CD14-positive monocyte (primary cell): ENCODE measurements at places on chromosomes 3 and 15.

DNA sequence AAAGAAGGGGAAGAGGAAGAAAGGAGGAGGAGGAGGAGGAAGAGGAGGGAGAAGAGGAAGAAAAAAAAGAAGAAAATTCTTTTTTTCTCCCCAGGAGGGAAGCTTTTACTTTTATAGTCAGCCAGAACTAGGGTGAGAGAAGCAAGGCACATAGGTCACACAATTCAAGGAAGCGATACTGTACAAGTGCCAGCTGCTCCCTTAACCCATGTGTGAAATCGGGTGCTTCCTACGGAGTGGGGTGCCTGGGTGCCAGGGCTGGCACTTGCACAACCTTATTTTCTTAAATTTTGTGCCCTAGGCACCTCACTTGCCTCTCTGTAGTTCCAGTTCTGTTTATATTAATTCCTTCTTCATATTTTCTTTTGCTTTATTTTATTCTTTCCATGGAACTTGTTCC lies 150.4 kb downstream of the LIPC start:
- peak; percentile 17 for DNase-seq

GRCh38 chr3:142239421-142239820 lies 14.0 kb upstream of the GK5 start:
- DNase-seq = no peak

DNA sequence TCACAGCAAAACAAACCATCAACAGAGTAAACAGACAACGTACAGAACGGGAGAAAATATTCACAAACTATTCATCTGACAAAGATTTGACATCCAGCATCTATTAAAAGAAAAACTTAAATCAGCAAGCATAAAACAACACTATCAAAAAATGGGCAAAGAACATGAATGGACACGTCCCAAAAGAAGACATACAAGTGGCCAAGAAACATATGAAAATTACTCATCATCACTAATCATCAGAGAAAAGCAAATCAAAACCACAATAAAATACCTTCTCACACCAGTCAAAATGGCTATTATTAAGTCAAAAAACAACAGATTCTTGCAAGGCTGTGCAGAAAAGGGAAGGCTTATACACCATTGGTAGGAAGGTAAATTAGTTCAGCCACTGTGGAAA lies 13.7 kb upstream of the SERPINI2 start:
- no peak for DNase-seq

DNA sequence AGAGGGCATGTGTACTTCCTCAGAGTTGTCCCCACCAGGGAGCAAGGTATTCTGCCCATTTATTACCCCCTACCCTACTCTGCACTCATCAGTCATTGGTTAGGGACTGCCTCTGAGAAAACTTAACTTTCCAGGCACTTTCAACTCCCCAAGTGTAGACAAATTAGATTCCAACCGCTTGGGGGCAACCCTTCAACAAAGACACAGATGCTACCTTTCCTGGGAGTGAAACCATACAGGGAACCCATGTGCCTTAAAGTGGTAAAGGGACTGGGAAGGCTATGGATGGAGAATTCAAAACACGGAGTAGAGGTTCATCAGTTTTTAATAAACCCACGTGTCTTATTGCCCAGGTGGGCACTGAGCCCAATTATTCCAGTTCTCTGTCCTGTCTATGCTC lies 19.4 kb upstream of the UBE2E2 start:
- no peak for DNase-seq

- DNase-seq = no peak
Observed at GRCh38 chr3:30518181-30518864, 88.1 kb upstream of the TGFBR2 start.

DNA sequence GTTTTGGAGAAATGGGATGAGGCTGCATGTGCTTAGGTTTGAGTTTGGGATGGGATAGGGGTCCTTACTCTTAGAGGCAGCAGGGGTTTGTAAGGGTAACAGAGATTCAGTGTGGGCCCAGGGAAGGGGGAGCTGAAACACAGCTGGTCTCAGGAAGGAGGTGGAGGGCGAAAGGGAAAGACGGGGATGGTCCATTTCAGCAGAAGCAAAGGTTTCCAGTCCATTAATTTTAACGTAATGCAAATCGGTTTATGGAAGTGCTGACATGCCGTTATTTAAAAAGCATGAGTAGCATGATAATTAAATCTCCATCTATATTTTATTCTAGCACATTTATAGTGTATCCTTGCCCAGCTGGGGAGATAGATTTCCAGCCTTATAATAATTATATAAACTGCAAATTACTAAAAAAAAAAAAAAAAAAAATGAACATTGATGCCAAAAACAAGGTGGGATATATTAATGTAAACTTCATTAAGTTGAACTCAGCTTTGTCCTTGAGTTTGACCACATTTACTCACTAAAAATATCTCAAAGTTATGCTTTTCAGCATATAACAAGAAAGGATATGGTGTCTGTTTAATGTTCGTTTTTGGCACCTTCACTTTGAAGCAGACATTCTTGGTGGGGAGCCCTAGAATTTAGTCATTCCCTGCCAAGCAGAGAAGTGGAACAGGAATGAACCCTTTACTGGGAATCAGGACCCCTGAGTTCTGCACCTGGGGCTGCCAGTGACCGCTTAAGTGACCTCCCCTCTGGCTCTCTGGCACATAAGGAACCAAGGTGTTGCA lies 234.7 kb downstream of the THSD4 start:
- no peak for DNase-seq

- DNase-seq = peak; percentile 67
Observed at GRCh38 chr3:57805674-57806073, 49.6 kb downstream of the SLMAP start.

- DNase-seq = no peak
Observed at GRCh38 chr3:171218069-171218468, 191.5 kb upstream of the SLC2A2 start.

DNA sequence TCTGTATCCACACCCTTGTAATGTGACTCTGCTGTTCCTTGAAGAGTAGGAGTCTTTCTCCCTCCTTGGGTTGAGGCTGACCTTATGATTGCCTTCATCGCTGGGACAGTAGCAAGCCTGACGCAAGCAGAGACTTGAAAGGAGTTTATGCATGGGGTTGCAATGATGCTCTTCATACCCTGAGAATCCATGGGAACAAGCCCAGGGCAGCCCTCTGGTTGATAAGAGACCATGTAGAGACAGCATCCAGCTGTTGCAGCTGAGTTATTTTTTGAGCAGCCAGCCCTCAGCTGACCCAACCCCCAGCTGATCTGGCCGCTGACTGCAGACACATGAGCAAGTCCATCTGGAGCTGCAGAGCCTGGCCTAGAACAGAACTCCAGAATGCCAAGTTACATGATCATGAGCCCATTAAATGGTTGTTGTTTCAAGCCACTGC lies 60.6 kb upstream of the ARNT2 start:
- DNase-seq = no peak

- no peak for DNase-seq
Observed at GRCh38 chr3:85626662-85627061, 667.9 kb downstream of the CADM2 start.

DNA sequence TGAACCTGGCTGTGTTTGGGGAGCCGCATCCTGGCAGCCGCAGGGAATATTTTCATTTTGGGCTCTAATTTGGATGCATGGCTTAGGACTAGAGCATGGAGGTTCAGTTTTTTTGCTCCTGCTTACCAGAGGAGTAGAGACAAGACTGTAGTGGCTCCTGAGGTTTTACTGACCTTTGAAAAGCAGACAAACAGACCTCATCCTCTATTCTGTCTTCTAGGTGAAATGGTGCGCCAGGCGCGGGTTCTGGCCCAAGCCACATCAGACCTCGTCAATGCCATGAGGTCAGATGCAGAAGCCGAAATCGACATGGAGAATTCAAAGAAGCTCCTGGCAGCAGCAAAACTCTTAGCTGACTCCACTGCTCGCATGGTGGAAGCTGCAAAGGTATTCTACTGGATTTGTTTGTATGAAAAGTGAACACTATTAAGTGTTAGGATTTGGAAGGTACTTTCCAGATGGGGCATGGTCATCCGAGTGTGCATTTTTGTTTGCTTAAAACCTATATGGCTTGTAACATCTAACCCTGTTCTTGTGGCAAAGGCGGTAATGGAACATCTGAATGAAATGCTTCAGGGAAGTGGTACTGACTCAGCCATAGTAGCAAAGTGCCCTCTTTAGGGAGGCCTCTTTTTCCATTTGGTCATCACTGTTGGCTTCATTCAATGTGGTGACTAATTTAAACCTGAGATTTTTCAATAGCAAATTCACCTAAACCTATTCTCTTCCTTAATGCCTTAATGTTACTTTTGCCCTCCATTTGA lies 330.7 kb upstream of the TPM1 start:
- DNase-seq = no peak

DNA sequence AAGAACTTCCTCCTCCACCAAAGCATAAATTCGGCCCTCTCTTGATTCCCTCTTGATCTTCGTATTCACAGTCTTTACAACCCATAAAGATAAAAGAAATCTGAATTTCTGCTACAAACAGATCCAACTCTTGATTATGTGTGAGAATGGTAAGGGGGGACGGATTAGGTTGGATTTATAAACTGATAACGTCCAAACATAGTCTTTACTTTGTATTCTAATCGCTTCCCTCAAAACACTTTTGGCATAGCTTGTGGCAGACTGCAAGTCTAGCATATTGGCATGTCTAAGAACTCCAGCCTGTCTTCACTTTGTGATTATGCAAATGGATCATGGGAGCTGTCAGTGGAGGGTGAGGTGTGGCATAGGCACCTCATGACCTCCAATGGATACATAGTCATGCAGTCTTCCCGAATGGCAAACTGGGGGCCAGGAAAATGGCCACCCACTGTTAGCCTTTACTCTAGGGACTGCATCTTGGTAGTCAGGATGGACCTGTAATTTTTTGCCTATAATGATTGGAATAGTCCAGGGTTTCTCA lies 24.3 kb upstream of the GPR171 start:
- DNase-seq = no peak

GRCh38 chr3:18099611-18100010 lies 325.5 kb downstream of the SATB1 start:
- no peak for DNase-seq

DNA sequence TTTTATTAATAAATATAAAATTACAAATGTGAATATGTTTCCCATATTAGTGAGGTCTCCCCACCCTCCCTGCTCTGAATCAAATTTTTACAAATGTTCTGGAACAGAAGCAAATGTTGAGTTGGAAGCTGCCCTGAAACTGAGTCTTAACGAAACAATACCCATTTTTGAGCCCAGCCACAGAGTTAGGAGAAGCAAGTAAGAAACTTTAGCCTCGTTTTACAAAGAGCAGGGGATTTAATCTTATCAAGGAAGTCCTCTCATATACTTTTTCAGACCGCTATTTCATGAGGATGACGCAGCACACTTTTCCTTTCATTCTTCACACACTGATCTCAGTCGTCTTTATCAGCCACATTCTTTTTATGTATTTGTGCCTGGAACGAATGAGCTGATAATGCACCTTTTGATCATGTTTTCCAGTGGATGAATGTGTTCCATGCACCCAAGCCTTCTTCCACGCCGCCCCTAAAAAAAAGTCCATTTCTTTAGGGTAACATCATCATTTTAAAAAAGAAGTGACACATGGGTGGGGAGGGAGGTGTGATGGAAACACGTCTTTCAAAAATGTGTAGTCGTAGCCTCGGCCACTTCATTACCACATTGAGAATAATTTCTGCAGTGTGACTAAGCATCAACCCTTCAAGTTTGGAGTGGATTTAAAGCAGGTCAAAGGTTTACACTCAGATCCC lies 48.1 kb downstream of the SETMAR start:
- DNase-seq = peak; percentile 30

DNA sequence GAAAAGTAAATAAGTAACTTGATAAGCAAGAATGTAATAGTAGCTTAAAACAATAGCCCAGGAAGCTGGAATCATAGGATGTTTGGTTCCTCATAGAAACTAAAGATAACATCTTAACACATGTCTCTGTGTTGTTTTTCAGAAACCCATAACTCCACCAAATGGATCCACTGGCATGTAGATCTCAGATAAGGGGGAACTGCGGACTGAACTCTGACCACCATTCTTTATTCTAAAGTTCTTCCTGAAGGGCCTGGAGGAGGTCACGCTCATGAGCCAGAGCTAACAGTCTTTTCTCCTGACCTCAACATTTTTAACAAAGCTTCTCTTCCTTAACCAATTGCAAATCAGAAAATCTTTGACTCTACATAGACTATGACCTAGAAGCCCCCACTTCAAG lies 101.9 kb downstream of the SOX14 start:
- no peak for DNase-seq

DNA sequence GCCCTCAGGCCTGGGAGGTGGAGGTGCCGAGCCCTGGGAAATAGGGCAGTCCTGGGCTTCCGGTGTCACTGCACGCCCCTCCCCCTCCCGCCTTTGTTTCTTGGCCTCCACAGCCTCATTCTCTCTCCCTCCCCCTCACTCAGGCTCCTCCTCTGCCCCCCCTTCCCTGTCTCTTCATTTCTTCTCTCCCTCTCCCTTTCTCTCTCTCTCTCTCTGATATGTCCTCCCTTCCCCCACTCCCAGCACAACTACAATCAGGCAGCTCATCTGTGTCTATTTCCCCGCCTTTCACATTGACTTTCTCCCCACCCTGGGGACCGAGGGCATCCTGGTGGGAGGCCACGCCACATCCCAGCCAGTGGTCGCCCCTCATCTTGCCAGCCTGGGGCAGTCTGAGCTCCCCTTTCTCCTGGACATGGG lies 40.2 kb downstream of the IDH2 start:
- DNase-seq = no peak

DNA sequence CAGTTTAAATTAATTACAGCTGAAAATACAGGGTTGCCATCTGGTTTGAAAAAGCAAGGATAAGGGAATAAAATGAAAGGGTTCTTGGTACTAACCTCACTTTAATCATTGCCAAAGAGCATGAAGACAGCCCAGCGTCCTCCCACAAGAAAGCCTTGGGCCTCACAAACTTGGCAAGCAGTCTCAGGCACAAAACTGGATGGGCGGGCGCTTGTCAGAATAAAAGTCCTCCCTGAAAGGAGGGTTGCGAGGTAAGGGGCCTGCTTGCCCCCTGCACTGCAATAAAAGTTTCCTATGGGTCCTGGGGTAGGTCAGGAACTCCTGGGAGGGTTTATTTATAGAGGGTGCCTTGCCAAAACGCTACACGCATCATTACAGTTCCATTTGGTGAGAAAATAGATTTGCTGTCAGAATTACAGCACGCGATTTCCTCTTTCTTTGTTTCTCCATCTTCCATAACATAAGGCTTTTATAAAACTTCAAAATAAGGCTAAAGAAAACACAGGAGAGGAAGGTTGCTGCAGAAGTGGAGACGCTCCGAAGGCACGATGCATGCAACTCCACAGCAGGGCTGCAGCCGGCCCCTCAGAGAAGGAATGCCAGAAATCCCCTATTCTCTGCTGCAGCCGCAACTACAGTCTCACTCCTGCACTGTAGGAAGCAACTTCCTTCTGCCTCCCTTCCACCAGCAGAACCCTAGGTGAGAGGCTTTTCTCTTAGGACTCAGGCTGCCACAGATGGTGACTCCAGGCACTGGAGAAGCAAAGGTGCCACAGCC lies 61.3 kb downstream of the VGLL4 start:
- no peak for DNase-seq

GRCh38 chr15:67839499-67839928 lies 331 bp downstream of the RNU6-1 start:
- DNase-seq = peak; percentile 76

- no peak for DNase-seq
Observed at GRCh38 chr3:184386047-184386806, 6.4 kb downstream of the CHRD start.

- DNase-seq = no peak
Observed at GRCh38 chr3:66383998-66384745, 116.7 kb downstream of the LRIG1 start.

GRCh38 chr15:69025320-69025719 lies 10.8 kb downstream of the NOX5 start:
- DNase-seq = no peak

- DNase-seq = no peak
Observed at GRCh38 chr15:100245487-100245820, 96.3 kb downstream of the ADAMTS17 start.

GRCh38 chr15:50265620-50266019 lies at the start of gene HDC:
Gene HDC, minus strand, starts transcription at chr15:50265726. Its CDS starts 103 bp downstream, at chr15:50265623.
- DNase-seq = no peak
